Mammary epithelial cell (primary cell): ENCODE measurements at places on chromosomes 6 and 20. TPM values are rescaled to one million over a fixed set of nuclear protein-coding genes. Genes with fewer than 3 reads are reported as not detected.

The RNF144B gene
- total RNA-seq = 74.7 TPM

DNA sequence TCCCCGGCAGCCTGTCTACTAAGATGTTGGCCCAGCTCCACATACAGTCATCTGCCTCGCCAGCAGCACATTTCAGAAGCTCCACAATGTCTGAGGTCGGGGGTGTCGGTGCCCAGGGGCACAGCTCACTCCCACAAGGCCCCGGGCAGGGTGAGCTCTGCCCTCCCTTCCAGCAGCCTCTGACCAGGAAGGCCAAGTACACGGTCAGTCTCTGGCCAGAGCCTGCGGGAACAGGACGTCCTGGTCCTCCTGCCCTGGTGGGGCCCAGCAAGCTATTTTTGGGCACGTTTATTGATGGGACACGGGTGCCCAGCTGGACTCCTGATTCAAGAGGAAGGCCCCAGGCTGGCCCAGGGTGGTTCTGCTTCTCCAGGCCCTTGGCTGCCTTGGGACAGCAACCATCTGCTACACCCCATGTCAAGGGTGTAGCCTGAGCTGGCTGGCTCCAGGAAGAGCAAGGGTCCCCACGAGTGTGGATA, 114.9 kb upstream of the PTPN1 start:
- DNase-seq = no peak

GRCh38 chr20:62531046-62531838, 55.4 kb upstream of the GATA5 start:
- DNase-seq = no peak

The APCDD1L gene
- total RNA-seq = 1.7 TPM

The MCM9 gene
- total RNA-seq = 12.3 TPM

DNA sequence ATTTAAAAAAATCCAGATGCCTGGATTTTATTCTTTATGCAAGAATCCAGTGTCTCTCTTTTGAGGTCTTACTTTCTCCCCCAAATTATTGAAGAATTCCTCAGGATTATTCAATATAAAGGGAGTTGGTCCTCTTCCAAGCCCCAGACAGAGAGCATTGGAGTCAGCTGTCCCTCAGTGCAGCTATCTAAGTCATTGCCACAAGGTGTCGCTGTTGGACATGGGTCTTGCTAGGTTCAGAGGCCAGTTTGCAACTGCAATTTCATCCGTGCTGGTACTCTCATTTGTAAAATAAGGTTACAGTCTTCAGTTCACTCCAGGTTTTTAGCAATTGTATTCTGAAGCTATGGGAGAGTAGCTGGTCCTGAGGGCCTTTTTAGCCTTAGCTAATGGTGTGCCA, 27.8 kb downstream of the CCN2 start:
- DNase-seq = peak; percentile 53

DNA sequence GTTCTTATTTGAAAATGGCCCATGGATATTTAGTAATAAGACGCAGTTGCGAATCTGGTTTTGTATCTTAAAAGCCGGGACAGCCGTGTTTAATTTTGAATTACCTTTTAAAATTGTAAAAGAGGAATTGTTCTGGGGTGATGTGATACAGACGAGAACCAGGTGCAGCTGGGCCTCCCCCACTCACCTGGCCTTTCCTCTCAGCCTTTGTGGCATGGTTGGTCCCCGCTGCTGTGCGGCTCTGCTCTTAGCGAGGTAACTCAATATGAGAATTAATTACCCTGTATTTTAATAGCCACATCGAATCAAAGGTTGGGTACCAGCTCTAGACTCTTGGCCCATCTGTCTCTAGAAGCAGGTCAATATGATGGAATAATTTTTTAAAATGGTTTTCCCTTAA, 56.5 kb upstream of the DACT2 start:
- no peak for DNase-seq

DNA sequence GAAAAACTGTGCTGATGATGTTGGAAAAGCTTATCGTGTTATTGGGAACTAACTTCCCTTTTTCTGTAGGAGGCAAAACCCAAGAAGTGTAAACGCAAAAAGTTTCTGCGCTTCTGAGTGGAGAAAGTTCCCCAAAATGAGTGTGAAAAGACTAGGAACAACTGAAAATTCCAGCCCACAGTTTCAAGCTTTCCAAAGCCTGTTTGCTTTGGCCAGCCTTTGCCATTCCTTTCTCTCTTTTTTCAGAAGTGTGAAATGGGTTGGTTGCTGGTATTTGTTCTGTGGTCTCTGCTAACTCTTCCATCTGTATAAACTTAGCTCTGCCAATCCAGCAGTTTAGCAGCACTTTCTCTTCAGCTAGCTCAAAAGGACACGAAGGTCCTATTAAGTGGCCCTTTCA, 491.3 kb downstream of the MAFB start:
- no peak for DNase-seq

The DSP gene
- total RNA-seq = 468 TPM

GRCh38 chr20:46756419-46756818, 47.0 kb downstream of the SLC2A10 start:
- DNase-seq = no peak

GRCh38 chr6:136036601-136037000, 185.1 kb downstream of the PDE7B start:
- no peak for DNase-seq

DNA sequence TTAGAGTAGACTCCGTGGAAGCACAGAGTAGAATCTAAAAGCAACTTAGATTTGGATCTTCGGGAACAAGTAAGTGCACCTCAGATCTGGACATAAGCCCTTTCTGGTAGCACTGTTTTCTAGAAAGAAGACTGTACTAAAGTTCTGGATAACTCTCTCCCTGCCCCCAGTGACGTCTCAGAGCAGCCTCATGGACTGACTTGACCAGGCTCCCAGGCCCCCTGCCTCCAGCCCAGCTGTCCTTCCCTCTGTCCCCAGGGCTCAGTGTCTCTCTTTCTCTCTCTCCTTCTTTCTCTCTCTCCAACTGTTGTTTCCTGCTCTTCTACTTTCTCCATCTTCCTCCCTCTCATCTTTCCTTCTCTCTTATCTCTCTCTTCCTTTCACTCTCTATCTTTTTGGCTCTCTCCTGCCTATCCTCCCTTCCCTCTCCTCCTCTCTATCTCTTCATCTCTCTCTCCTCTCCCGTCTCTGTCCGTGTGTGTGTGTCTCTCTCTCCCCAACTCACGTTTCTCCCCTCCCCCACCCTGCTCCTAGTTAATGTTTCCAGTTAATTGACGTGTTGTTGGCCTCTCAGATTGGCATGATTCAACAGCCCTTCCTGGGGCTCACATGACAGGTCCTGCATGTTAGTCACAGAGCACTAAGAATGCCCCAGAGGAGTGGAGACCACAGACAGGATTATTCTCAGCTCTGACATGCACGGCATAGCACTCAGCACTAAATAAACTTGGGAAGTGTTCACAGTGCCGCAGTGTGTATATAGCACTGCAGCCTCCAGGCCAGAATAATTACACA, 180.4 kb upstream of the FOXQ1 start:
- peak; percentile 84 for DNase-seq

GRCh38 chr20:23244916-23245552, 105.6 kb upstream of the NXT1 start:
- DNase-seq = no peak

The OR2H2 gene
- total RNA-seq = not detected in 2 replicates

GRCh38 chr20:63056236-63057170, 49.7 kb upstream of the BHLHE23 start:
- peak; percentile 40 for DNase-seq

- DNase-seq = no peak
These were observed 156.4 kb downstream of the MTHFD1L start for GRCh38 chr6:151021896-151022295.

DNA sequence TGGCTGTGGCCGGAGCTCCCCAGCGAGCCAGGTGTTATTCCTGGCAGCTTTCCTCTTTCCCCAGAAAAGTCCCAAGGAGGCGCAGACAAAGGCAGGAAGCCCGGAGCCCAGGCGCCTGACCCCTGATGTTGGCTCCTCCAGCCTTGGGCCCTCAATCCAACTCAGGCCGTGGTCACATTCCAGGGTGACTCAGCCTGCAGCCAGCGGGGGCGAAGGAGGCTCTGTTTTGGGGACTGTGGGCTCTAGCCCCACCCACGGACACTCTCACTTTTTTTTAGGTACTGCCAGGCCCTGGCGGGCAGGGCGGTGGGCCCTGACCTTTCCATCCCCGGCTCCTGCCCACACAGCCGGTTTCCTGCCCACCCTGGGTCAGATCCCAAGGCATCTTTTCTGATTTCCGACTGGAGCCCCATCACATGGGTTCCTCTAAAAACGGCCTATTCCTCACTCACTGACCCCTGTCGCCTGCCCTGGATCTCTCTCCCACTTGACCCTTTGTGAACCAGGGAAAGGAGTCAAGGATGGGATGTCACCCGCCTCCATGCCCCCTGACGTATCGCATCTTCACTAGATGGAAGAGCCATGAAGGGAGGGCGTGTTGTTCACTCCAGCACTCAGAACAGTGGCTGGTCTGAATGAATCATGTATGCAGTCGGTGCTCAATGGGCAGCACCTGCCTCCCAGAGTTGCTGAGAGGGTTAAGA, 5.5 kb downstream of the PTGIS start:
- peak; percentile 61 for DNase-seq
